Activated T-helper 2 cell treated with anti-CD3 and anti-CD28 coated beads, Interferon-gamma antibody, Interleukin-2, Interleukin-4, amounts not matched to agents 10 μg/mL and 5 μg/mL and 100 μg/mL, durations not matched to agents 14 hours and 24 hours and 36 hours (primary cell): ENCODE measurements at places on chromosomes 7 and 10. TPM values are rescaled to one million over a fixed set of nuclear protein-coding genes. Genes with fewer than 3 reads are reported as not detected.

GRCh38 chr10:4081685-4082111 is 296.7 kb upstream of the KLF6 start:
- no peak for DNase-seq

DNA sequence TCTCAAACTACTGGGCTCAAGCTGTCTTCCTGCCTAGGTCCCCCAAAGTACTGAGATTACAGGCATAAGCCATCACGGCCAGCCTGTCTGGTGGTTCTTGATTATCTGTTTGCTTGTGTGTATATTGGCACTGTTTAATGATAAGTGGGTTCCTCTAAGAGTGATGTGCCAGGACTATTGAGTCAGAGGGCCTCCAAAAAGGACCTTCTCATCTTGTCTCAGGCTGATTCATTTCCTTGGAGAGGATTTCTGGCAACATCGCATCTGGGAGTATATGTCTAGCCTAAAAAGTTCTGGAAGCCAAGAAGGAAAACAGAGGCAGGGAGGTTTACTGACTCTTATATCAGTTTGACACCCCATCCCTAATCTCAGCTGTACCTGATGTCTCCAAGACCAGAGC is 27.1 kb upstream of the AKAP9 start:
- DNase-seq: no peak

The ZNF804B gene
- not detected in 2 replicates for total RNA-seq

GRCh38 chr10:100979791-100980272 is 7.5 kb downstream of the MRPL43 start:
- no peak for DNase-seq

DNA sequence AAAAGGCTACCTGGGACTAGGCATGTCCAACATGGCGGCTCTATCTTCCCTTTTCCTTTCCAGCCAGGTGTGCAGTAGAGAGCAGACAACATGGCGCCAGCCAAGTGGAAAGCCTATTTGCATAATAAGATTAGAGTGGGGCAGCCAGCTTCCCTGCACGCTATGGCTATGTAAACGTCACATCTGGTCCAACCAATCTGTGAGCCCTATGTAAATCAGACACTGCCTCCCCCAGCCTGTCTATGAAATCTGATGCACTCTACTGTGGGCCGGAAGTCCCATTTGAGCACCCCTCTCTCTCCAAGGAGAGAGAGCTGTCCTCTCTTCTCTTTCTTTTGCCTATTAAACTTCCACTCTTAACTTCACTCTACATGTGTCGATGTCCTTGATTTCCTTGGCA is 984.9 kb upstream of the AUTS2 start:
- DNase-seq: no peak

- DNase-seq: no peak
Measured at GRCh38 chr7:82081644-82082224, 311.9 kb upstream of the HGF start.

The CYP2C9 gene
- total RNA-seq: not detected in 2 replicates

GRCh38 chr10:21985541-21985940 is 18.0 kb downstream of the DNAJC1 start:
- no peak for DNase-seq

- no peak for DNase-seq
Measured at GRCh38 chr7:131047651-131048304, 279.9 kb upstream of the MKLN1 start.

GRCh38 chr7:77543910-77544309 is 6.8 kb downstream of the PTPN12 start:
- no peak for DNase-seq

DNA sequence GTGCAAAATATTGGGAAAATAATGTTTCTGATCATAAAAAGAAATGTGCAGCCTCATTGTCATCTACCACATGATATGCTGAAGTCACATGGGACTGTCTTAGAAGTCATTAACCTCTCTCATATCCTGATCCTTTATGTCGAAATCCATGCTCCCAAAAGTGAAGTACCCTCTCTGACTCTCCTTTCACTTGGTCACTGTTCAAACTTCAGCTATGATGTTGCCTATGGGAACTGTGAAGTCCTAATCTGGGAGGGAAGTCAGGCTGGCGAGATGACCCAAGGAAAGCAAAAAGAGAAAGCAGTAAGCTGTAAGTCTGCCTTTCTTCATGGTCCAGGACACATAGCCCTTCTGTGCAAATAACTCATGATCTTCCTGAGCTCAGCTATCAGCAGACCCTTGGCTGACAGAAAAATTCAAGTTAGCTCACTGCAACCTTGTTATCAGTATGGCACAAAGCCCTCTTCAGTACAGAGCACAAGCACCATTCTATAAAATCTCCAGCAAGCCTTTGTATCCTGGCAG is 29.5 kb downstream of the WASL start:
- no peak for DNase-seq
